ENCODE measurements at places on chromosomes 3 and 15.

DNA sequence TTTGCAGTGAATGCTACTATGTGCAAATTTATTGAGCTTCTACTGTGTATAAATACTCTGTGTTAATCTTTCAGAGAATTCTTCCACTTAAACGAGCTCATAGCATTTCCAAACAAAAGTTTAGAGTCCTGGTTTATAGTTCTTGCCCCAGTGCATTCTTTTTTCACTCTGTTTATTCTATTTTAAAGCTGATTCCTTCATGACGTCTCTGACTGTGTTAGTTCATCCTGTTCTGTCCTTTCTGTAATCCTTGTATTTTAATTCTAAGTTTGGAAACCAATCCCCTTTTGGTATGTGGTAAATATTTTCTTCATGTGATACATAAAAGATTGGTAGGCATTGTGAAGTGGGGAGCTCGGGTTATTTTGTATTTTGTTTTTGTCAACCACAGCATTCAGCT lies 18.7 kb downstream of the P2RY14 start:
- DNase-seq = no peak

GRCh38 chr15:57290187-57290586 lies 86.1 kb upstream of the CGNL1 start:
- DNase-seq = no peak

GRCh38 chr3:100868096-100868495 lies 125.1 kb downstream of the ABI3BP start:
- no peak for DNase-seq

- DNase-seq = no peak
Observed at GRCh38 chr3:58144478-58145325, 66.1 kb downstream of the DNASE1L3 start.

GRCh38 chr15:92291900-92292299 lies 101.8 kb upstream of the ST8SIA2 start:
- DNase-seq = no peak

DNA sequence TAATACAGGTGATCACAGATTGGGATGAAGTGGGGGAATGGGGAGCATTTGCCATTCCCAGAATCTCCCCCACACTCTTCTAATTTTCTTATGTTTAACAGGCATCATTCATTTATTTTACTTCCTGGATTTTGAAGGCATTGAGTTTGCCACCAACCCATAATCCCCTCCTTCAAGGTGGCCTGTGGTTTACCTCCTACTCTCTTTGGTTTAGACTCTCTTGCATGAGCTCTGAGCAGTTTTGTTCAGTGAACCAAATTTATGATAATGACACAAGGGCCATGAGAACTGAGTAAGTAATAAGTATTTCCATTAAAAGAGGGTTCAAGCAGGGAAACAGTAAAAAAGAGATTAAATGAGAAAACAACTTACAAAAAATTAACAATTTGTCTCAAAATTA lies 703.1 kb upstream of the CFAP20DC start:
- DNase-seq = no peak

- no peak for DNase-seq
Observed at GRCh38 chr3:177197727-177198460, 612 bp upstream of the TBL1XR1 start.

- no peak for DNase-seq
Observed at GRCh38 chr3:82495655-82496054, 734.2 kb upstream of the GBE1 start.

DNA sequence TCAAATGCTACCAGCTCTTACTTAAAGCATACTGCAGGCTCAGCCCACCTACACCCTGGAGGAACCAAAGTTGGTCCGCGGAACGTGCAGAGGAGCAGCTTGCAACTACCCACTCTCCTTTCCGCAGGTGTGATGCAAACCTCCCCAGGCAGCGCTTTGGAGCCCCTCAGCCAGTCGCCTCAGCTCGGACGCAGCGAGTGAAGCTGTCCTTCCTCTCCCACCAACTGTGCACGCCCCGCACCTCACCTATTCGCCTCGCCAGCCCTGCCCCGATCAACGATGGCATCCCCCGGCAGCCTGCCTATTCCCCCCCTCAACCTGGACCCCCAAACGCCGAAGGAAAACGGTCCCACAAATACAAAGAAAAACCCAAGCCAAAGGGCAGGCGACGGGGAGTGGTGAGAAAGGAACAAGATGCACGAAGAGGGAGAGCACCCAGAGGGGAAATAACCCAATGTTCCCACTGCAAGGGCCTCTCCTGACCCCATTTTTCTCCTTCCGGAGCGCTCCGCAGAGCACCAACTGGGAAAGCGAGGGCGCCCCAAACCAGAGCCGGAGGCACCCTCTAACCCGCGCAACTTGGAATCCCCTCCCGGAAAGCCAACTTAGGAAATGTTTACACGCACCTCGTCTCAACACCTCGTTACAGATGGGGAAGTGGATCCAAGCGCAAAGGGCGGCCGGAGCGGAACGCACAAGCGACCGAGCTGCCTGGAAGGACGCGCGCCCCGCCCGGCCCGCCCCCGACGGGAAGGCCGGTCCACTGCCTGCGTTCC lies 665 bp downstream of the GLB1 start:
- DNase-seq = no peak

DNA sequence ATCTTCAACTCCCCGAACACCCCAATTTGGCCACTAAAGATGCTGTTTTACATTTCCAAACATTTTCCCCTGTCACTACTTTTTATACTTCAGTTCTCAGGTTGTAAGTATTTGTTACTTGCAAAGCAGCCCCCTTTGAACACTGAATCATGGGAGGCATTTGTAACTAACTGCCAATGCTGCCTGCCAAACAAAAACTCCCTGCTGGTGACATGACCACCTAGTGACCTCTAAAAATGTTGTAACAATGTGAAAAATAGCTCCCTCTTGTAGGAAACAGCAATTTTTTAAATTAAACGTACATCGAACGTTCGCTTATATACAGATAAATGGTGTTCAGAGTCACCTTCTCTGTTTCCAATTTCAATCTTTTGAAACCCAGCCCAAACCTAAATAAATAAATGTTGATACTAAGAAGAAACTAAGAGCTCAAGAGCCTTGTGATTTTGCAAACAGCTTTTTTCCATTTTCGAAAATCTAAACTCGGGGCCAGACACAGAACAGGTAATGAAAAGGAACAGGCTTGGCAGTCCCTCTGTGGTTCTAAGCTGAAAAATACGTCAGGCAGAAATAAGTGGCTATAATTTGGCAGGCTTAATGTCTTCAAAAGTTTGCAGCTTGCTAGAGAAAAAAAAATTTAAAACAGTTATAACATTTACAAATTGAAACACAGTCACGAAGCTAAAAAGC lies 268.6 kb upstream of the WNT5A start:
- DNase-seq = no peak

GRCh38 chr3:107627962-107628542 lies 105.3 kb downstream of the BBX start:
- DNase-seq = no peak

DNA sequence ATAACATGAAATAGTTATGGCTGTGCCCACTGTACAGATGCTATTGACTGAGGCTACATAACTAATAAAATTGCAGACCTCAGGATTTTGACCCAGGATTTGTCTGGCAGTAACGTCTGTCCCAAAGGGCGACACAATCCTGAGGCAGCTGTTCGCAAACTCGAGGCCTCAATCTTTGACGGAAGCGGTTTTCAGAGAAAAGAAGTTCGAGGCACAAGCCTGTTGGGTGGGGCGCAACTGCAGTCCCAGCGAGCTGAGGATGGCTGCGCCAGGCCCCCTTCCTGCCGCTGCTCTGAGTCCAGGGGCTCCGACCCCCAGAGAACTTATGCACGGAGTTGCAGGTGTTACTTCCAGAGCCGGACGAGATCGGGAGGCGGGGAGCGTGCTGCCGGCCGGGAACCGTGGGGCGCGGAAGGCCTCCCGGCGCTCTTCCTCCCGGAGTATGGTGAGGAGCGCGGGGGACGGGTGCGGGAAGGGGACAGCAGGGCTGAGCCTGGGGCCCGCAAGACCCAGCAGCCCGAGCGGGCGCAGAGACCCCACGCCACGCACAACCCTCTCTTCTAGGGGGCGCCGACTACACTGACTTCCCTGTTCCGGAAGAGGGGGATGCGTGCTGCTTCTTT lies at the start of gene PARP15:
Gene PARP15, plus strand, starts transcription at position 242 of the 623 bp plus-strand sequence. Its CDS starts 18 bp downstream, at position 260.
- DNase-seq = no peak

- DNase-seq = no peak
Observed at GRCh38 chr3:60185161-60185560, 1066.1 kb downstream of the FHIT start.

DNA sequence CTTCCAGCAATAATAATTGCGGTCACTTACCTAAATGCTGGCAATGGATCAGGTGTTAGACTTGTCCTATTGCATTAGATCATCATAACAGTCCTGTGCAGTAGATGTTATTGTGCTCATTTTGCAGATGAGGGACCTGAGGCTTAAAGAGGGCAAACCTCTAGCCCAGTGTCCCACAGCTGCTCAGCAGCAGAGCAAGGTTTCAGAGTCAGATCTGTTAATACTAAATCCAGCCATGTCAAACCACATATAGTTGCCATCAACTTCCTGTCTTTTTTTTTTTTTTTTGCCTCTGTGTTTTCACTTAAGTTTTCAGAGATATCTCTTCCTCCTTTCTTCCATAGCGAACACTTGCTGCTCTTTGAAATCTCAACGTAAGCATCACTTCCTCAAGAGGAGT lies 12.1 kb downstream of the FEZF2 start:
- DNase-seq = no peak

GRCh38 chr15:84681831-84682230 lies 23.8 kb upstream of the NMB start:
- DNase-seq = no peak

- DNase-seq = no peak
Observed at GRCh38 chr3:139105154-139105702, 60.5 kb upstream of the PRR23C start.

GRCh38 chr3:176767385-176767784 lies 429.9 kb downstream of the TBL1XR1 start:
- DNase-seq = no peak

- peak; percentile 60 for DNase-seq
Observed at GRCh38 chr3:107431246-107432012, 54.2 kb downstream of the CCDC54 start.

DNA sequence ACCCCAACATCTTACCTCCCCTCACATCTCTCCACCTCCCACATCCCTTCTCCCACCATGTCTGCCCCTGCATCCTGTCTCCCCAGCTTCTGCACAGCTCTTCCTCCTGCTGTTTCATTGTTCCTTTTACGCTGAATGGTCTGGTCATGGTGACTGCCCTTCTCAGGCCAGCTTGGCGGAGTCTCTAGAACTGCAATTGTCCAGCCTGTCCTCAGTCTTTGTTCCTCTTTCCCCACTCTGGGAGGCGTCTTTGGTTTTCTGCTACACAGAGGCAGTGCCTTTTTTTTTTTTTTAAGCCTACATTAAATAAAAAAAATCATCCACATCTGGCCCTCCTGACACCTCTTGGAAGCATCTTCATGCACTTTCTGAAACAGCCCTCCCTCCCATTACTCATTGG lies 49.1 kb upstream of the SEC22A start:
- no peak for DNase-seq

- no peak for DNase-seq
Observed at GRCh38 chr15:47754312-47754711, 37.0 kb downstream of the SEMA6D start.

Measured in NCI-H1930 (cell line).